ENCODE measurements at places on chromosomes 7 and 10.

DNA sequence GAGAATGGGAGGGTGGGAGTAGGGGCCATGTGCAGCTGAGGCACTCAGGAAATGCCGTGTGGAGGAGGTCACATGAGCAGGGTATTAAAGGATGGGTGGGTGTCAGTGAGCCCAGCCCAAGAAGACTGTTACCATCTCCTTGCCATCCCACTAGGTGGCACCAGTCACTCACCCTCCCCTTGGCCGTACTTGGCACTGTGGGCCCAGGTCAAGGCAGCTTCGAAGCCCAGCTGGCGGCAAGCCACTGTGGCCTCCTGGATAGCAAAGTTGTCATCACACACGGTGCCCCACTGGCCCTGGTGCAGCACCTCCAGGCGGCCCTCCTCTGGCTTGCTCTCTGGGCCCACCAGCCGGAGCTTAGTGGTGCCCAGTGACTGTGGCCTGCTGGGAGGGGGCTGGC is 5.4 kb downstream of the LOXL4 start:
- DNase-seq, result no peak

DNA sequence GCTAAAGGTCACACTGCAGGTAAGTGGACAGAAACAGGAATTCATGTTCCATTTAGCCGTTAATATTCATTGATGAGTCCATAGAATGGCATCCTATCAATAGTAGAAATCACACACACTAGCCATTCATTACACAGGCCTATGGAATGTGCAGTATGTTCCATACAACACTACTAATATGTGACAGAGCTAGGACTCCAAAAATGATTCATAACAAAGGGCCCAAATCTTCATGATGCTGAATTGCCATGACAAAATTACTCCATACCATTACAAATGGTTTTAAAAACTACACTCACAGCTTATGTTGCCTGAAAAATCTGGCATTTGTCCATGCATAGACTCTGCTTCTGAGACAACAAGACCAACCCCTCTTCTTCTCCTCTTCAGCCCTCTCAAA is 549.1 kb downstream of the XPNPEP1 start:
- DNase-seq, result peak; percentile 29

DNA sequence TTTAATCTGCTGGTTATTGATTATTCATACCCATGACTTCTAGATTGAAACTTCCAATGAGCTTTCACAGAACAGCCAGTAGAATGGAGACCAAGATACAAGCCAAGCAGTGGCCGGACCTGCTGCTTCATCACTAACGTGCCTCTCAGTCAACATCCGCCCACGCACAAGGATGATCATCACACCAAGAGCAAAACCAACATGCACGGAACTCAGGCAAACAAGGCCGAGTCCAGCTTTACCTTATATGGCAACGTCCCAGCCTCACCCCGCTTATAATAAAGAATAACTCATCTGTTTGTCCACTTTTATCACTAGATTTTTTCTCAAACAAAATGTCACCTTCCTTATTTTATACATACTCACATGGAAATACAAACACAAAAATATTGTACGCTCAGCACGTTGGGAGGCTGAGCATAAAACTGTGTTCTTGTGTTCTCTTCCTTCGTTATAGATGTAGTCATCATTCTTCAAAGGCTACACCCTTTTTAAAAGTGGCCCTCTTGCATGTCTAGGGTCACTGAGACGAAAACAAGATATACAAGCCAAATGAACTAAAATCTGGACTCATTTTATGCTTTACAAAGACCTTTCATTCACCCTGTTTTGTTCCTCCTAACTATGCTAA is 122.7 kb downstream of the SFMBT2 start:
- no peak for DNase-seq

DNA sequence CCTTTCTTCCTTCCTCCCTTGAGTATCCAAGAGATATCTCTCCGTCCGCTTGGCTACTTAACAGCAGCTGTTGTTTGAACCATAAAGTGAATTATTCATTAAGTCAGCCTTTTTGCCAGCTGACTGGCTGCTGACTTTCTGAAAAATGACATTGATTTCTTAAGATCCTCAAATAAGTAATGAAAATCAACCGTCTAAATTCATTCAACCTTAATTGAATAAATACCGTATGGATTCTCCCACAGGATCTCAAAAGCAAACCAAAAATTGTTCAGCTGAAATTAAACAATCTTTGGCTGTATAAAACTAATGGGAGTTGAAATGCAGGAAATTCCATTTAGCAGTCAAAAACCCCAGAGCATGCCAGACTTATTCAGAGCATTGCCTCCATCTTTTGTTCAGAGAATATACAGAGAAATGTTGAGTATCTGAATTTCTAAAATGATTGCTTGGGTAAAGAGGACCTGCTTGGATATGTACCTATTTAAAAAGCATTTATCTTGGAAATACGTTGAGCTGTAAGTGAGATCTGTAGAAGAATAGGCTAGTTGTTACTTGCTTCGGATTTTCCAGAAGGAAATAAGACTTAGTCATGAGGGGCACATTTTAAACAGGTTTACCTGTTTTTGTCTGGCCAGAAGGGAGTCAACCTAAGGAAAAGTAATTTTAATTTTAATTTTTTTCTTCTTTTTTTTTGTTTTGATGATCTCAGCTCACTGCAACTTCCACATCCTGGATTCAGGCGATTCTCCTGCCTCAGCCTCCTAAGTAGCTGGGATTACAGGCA is 136.2 kb downstream of the PLXDC2 start:
- no peak for DNase-seq

DNA sequence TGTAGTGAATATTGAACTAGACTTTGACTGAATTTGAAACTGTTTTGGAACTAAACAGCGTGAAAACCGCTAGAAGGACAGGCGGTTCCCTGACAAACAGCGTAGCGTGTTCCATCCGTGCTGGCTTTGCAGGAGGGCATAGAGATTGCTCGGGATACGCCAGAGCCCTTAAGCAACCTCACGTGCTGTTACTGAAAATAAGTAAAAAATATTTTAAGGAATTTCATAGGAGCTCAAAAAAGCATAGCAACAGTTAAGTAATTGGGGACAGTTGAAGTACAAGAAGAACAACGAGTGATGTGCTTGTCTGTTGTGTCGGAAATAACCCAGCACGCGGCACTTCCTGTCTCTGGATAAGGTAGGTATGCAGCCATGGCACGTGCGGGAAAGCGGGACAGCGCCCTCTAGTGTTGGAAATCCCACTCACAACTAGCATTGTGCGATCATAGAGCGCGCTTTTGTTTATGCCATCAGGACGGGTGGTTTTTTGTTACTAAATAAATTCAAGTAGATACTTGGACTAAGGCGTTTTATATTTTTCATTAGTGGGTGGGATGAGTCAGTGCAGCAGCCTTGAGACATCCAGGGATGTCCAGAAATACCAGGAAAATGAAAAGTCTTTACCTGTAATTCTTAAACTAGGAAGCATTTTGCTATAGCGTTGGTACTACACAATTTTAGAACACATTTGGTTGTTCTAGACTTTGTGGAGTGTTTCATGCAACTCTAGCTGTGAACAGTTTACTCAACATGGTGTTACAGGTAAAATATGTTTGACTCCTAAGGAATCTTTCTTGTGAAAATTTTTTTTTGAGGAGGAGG is 50.4 kb downstream of the DNAJB6 start:
- peak; percentile 29 for DNase-seq

- DNase-seq, result no peak
Observed at GRCh38 chr7:142857625-142858024, 2.7 kb downstream of the EPHB6 start.

DNA sequence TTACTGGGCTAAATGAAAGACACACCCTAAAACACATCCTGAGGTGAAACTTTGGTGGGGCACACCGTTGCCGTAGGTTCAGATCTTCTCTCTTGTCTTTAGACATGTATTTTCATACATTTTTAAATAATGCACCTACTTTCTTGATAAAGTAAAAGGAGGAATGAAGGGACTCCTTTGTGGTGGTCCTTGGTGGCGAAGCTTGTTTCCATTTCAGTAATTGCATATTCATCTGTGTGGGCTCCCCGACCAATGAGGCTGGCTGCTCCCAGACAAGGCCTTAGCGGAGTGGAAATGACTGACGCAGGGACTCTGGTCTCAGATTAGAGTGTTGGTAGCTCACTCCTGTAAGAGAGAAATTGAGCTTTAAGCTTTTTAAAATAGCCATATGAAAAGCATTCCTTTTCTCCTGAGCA is 815 bp downstream of the CCSER2 start:
- no peak for DNase-seq

DNA sequence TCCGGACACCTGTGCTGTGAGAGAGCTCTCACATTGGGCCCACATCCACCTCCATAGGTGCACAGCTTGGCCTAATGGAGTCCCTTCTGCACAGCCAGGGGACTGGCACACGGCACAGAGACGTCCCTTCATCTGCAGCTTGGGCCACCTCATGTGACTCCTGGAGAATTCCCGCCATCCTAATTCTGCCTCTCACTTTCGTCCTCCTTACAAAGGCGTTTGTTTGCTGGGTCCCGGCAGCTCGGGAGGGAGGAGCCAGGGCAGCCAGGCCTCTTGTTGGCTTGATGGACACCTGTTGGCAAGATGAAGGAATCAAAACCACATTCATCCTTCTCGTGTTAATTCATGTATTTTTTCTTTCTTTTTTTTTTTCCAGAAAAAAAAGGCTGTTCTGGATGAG is 30.7 kb upstream of the TTYH3 start:
- no peak for DNase-seq
